ENCODE measurements at places on chromosomes 1 and 21.

- peak; percentile 59 for DNase-seq
Measured at GRCh38 chr1:67534627-67535065, 104.4 kb upstream of the SERBP1 start.

GRCh38 chr1:25799935-25800702 is at the start of gene SELENON:
SELENON (plus strand) TSS chr1:25800193; CDS start chr1:25800231, 38 bp downstream.
- peak; percentile 54 for DNase-seq

- DNase-seq: no peak
Measured at GRCh38 chr1:154446292-154446691, 41.1 kb downstream of the IL6R start.

- no peak for DNase-seq
Measured at GRCh38 chr1:118933051-118933781, 54.9 kb downstream of the TBX15 start.

- DNase-seq: peak; percentile 64
Measured at GRCh38 chr1:37793773-37794371, at the start of gene MANEAL. MANEAL (plus strand) TSS chr1:37793847; CDS start chr1:37794183, 336 bp downstream.

DNA sequence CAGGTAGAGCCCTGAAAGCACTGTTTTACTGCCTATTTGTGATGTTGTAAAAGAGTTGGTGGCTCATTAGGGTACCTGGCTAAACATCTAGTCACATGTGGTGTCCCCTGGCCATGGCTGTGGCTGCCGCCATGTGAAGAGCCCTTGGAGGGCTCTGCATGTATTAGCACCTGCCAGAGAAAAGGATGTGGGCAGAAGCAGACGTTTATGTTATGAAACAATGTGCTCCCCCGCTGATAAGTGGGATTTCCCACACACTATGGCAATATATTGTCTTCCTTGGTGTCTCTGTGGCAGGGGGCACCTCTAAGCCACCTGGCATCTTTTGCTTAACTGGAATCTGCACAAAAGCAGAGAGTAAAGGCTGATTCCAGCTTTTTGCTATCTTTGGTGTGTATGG is 9.6 kb downstream of the TENT5C start:
- DNase-seq: no peak

- DNase-seq: no peak
Measured at GRCh38 chr1:153233448-153233847, 16.1 kb downstream of the PRR9 start.

DNA sequence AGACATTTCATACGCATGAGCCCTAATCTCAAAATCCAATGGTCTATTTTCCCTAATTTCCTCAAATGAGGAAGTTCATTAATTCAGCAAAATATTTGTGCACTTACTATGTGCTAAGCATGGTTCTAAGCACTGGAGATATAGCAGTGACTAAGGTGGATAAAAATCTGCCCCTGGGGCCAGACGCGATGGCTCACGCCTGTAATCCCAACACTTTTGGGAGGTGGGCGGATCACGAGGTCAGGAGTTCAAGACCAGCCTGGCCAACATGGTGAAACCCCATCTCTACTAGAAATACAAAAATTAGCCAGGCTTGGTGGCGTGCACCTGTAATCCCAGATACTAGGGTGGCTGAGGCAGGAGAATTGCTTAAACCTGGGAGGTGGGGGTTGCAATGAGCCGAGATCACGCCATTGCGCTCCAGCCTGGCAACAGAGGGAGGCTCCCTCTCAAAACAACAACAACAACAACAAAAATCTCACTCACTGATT is 4.3 kb upstream of the MIIP start:
- no peak for DNase-seq

DNA sequence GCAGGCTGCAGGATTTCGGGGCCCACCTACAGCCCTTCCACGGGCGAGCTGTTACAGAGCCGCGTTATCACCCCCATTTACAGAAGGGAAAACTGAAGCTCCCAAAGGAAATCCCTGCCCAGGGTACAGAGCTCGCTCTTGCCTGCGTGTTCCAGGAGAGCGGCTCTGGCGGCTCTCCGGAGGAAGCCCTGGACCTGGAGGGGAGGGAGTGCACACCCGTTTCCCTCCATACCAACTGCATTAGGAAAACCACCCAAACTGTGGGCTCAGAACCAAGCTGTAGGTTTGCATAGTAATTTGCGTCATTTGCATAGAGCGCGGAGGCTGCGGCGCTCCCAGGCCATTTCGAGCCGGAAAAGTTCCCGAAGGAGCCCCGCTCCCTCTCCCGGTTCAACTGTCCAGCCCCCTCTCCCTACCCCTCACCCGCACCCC is 24.7 kb upstream of the ADGRB2 start:
- DNase-seq: no peak

GRCh38 chr1:38013227-38013622 is 691 bp downstream of the UTP11 start:
- DNase-seq: no peak

- DNase-seq: no peak
Measured at GRCh38 chr1:153525088-153525728, 10.6 kb downstream of the S100A6 start.

- no peak for DNase-seq
Measured at GRCh38 chr21:15309721-15310120, 244.9 kb upstream of the NRIP1 start.

GRCh38 chr1:36906555-36906954 is 127.8 kb downstream of the GRIK3 start:
- DNase-seq: no peak

GRCh38 chr1:222582099-222582774 is 7.5 kb downstream of the TAF1A start:
- peak; percentile 61 for DNase-seq

GRCh38 chr21:40454057-40454456 is 392.9 kb downstream of the DSCAM start:
- DNase-seq: no peak

GRCh38 chr1:21149430-21149854 is 27.3 kb downstream of the EIF4G3 start:
- peak; percentile 99 for DNase-seq

GRCh38 chr1:168613038-168613451 is 36.6 kb downstream of the XCL1 start:
- DNase-seq: no peak

- DNase-seq: no peak
Measured at GRCh38 chr1:207328908-207329440, 7.5 kb downstream of the CD55 start.

DNA sequence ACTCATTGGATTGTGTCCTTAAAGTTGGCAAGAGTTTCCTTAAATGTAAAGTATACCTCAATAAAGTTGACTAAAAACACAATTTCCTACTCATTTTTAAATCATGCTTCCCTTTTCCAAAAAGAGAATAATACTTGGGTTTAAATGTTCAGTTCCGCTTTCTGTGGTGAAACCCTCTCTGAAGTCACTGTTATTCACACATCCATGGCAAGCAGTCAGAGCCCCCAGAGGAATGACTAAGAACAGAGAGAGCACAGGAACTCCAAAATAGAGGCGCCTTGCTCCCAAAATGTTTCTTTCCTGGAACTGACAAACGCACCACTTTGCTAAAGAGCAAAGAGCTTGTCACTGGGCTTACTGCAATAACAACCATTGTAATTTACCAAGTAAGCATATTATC is 142.5 kb downstream of the TIAM1 start:
- DNase-seq: no peak

DNA sequence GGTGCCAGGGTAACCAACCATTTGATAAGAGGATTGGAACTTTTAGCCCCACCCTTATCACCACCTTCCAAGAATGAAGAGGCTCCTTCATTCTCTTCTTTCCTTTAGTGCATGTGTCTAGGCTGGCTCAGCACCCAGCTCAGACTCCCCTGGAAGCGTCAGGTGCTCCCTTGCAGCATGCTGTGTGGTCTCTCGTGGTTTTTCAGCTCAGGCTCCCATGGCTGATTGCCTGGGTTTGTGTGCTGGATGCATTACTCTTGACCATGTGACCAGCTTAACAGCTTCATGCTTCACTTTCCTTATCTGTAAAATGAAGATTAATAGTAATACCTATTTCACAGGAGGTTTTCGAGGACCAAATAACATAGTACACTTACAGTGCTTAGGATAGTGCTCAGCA is 198.4 kb downstream of the HHAT start:
- no peak for DNase-seq

DNA sequence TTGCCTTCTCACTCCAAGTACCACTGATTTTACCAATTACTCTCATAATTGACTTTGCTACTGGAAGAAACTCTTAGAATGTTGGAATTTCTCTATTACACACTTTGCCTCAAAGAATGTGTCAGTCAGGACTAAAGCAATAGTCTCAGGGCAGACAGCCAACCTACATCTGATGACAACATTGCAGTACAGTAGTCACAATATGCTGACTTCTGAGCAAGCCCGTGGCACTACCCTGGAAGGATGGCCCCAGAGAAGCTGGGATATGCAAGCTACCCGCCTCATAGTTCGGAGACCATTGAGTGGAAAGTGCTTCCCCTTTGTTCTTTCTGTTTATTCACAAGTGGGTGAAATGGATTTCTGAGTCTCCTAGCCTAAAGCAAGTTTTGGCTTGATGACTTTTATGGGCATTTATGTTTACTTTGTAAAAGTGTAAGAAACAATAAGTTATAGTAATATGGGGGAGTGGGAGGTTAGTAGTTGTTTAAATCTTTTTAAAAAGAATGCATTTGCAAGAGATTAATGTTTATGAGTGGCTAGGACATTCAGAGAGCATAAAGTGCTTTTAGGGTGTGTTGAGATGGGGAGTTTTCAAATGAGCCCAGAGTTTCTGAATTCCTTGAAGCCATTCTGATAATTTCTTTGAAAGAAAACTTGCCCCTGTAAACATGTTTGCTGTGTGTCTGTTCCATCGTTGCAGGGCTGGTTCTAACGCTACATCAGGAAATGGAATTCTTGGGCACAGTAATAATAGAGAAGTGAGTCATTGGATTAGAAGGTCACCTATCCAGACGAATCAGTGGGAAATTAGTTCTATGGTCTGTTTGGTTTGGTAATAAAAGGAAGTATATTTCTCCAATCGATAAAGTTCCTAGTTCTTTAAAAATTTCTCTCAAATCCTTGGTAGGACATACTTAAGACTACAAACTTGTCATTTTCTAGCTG is 63.8 kb downstream of the LMO4 start:
- no peak for DNase-seq

GRCh38 chr1:65164633-65165032 is 16.6 kb downstream of the AK4 start:
- DNase-seq: no peak

DNA sequence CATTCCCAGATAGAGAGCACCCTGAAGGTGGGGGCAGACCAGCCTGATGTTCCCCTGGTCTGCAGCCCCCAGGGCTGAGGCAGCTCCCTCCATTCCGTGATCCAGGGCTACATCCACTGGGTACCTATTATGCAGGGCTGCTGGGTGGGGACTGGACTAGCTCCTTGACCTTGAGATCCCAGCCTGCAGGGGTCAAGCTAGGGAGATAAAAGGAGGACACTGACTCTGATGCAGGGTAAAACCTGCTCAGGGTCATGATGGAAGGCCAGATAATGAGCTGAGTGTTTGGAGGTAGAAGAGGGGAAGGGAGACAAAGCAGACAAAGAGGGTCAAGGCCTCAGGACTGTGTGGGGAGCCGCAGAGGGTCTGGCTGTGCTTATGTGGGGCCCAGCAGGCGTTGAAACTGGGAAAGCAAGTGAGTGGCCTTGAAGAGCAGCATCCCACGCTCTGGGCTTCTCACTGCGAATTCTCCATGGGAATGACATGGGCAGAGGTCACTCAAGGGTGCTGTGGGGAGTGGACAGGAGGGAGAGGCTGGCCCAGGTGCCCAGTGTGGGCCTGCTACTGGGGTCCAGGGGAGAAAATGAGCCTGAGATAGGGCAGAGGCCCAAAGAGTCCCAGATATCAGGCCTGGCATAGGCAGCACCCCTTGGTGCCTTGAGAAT is 9.7 kb downstream of the FOXO6 start:
- no peak for DNase-seq

DNA sequence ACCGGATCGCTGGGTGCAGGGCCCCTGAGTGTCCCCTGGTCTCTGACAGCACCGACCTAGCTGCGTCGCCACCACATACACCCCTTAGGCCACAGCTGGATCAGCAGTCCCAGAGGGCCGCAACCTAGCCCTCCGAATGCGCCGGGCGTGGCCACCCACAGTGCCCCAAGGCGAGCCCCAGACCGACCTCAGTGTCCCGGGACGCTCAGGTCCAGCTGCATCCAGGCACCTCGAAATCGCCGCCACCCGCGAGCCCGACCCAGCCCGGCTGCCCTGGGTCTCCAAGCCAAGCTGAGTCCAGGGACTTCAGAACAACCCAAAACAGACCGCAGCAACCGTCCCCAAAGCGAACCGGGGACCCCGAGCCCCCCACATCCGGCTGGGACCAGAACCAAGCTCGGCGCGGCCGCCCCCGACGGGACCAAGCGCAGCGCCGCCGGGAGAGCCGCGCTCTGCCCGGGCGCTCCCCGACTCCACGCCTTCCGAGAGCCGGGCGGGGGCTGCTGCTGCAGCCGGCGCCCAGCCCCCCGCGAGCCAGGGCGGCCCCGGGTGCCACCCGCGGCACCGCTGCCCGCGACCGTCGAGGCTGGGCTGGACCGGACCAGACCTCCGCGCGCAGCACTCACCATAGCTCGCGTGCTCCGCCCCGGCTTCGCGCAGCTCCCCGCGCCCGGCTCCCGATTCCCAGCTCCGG is 54.6 kb upstream of the ECE1 start:
- peak; percentile 25 for DNase-seq

DNA sequence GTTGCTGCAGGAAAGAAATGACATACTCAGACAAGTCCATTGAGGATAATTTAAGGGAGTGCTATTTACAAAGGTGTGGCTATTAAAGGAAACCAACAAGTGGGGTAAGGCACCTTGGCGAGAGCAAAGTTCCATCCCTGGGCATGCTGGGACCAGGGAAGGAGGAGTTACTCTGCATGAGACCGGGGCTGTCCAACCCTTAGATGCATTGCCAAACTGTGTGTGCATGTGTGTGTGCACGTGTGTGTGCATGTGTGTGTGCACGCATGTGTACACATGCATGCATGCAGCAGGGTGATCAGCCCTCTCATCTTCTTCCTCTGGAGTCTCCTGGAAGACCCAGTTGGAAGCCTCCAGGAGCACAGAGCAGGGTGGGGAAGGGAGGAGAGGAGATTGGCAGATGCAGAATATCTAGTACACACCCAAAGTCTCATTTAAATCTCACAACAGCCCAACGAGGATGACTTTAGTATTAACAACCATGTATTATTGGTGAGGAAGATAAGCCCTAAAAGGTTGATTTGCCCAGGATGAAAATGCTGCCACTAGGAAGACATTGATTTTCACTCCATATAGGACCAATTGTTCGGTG is 72.2 kb upstream of the CD34 start:
- DNase-seq: no peak

GRCh38 chr1:152023221-152023620 is 13.6 kb downstream of the S100A11 start:
- no peak for DNase-seq
